ENCODE measurements at places on chromosomes 11 and 22. TPM values are rescaled to one million over a fixed set of nuclear protein-coding genes. Genes with fewer than 3 reads are reported as not detected.

DNA sequence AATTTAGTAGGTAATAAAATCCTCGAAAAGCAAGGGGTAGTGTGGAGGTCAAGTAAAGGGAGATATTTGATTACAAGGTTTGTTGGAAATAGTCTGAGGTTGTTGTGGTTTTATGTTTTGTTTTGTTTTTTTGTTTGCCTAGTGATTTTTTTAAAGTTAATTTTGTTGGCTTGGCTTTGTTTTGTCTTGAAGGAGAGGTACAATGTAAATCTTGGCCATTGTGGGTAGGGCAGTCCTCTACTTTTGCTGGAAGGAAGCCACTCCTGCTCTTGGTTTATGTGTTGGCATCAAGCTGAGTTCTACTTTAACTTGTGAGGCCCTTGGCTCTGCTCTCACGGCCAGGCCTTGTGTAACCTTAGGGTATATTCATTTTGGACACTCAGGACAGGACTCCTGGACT, 3.2 kb downstream of the AMOTL1 start:
- no peak overlapping the region for H3K27ac ChIP-seq
- H3K36me3 ChIP-seq = no peaks in the 10 kb centered on the region
- DNase-seq = no peak
- H3K27me3 ChIP-seq = no peaks in the 10 kb centered on the region
- peaks cover 4% of the 10 kb centered on the region for H3K4me1 ChIP-seq

DNA sequence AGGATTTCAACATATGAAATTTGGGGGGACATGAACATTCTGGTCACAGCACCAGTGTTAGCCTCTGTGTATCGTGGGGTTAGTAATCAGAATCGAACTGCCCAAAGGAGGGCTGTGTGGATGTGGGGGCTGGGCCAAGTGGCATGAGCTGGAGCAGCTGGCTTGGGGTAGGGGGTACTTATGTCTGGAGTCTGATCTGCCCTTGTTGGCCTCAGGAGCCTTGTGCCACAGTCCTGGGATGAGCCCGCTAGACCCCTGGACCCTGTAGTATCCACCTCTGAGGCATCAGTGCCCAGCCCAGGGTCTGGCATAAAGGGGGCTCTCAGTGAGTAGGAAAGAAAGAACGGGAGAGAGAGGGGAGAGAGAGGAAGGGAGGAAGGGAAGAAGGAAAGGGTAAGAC, 67.3 kb downstream of the LRRC32 start:
- peaks cover 4% of the 10 kb centered on the region for H3K4me1 ChIP-seq
- H3K27me3 ChIP-seq = no peaks in the 10 kb centered on the region
- no peak overlapping the region for H3K4me3 ChIP-seq
- H3K27ac ChIP-seq = no peak overlapping the region

DNA sequence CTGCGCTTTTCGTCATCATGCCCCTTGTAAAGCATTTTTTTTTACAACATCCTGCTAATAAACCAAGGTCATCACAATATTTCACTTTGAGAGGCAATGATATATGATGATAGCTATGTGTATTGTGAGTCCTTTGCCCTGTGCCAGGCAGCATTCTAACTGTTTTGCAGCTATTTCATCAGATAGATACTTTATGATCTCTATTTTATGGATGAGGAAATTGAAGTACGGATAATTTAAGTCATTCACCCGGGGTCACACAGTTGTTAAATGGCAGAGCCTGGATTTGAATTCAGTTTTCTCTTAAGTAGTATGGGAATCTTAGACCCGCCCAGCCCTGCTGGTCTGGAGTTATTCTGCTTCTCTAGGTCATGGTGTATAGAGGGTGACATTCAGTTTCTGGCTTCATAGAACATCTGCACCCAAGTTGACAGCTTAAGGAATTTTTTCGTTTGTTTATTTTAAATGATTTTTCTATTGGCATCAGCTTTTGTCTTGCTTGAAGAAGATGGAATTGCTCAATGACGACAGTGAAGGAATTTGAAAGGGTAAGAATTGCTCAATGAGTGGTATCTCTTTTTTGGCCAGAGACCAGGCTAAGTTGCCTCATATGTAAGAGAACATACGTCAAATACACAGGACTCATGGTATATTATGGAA, 926 bp downstream of the PRR5L start:
- no peaks in the 10 kb centered on the region for H3K4me1 ChIP-seq
- DNase-seq = no peak
- H3K27ac ChIP-seq = no peak overlapping the region
- H3K4me3 ChIP-seq = no peak overlapping the region
- H3K36me3 ChIP-seq = no peaks in the 10 kb centered on the region

DNA sequence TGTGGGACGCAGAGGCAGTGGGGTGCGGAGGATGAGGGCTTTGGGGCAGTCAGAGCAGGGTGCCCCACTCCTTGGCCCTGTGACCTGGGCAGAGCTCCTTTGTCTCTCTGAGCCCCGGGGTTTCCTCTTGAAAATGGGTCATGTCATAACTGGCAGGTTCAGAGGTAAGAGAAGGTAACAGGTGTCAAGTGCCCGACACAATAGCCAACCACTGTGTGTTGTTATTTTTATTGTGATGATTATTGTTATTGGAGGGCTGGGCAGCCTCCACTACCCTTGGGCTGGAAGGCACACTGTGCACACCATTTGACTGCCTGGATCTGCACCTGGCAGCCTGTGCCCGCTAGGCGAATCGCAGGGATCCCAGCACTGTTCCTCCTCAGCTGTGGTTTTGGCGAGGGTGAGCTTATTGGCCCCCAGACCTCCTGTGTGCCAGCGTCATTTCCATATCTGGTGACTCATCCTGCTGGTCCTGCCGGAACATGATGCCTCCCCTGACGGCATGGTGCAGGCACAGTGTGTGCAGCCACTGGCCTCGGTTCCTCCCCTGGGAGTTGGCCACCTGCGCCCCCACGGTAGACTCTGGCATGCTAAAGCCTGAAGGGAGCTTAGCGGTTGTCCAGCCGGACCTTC, 15.4 kb upstream of the SOX10 start:
- DNase-seq = no peak
- no peak overlapping the region for H3K4me3 ChIP-seq
- peak overlapping the region; percentile 5 for H3K27ac ChIP-seq
- no peaks in the 10 kb centered on the region for H3K27me3 ChIP-seq
- no peaks in the 10 kb centered on the region for H3K36me3 ChIP-seq
- H3K4me1 ChIP-seq = no peaks in the 10 kb centered on the region

The CCDC157 gene
- total RNA-seq = 1.1 TPM

The UBQLN3 gene
- not detected for total RNA-seq

The TSGA10IP gene
- not detected for total RNA-seq

The KIAA1671 gene
- 18.7 TPM for total RNA-seq

The APOL1 gene
- 3.2 TPM for total RNA-seq

Measured in pancreas (tissue), 10 donors.